NCI-H2171 treated with DMSO at 0.1 percent for 48 hours (cell line): ENCODE measurements at places on chromosomes 7 and 10.

DNA sequence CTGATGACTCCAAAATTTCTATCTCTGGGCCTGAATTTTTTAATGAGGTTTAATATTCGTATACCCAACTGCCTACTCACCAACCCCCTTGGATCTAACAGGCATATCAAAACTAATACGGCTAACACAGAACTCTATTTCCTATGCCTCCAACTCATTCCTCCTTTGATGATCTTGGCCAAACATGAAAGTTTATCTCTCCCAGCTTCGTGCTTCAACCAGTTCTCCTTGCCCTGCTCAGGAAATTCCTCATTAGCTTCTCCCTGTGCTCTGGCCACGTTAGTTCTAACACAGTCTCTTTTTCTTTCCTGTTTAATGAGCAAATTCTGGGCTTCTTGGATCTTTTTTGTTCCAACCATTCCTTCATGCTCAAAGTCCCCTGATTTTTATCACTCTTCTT lies 138.9 kb upstream of the PTN start:
- DNase-seq, result no peak

GRCh38 chr7:95628831-95629439 lies 32.6 kb upstream of the PDK4 start:
- no peak for DNase-seq

DNA sequence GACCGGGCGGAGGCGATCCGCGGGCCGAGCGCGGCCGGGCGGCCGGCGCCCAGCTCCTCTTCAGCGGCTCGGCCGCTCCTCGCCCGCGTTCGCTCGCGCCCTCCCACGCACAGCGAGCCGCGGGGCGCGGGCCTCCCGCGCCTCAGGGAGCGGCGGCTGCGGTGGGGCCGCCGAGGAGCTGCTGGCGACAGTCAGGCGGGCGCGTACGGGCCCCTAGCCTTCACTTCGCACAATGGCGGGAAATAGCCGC lies at the start of gene MCMBP:
Gene MCMBP (minus strand): TSS at position 234 of the 250 bp plus-strand sequence. CDS start 259 bp downstream, outside the sequence.
- DNase-seq, result no peak

- DNase-seq, result no peak
These were observed 1.2 kb downstream of the FERD3L start for GRCh38 chr7:19143881-19144574.

GRCh38 chr10:114349522-114350215 lies 54.6 kb downstream of the AFAP1L2 start:
- no peak for DNase-seq
